BJ (cell line): ENCODE measurements at places on chromosomes 2 and 18. TPM values are rescaled to one million over a fixed set of nuclear protein-coding genes. Genes with fewer than 3 reads are reported as not detected.

The OSR1 gene
- 4.3 and 6.7 TPM in 2 replicates for polyA plus RNA-seq

The DNAH6 gene
- 0.01 TPM in 2 replicates for polyA plus RNA-seq

The COLEC12 gene
- polyA plus RNA-seq: 41.1 and 55.1 TPM in 2 replicates

The KIF1A gene
- 0.01 TPM in 1 of 2 replicates, not detected in the other for polyA plus RNA-seq

The CFLAR gene
- polyA plus RNA-seq: 28.8 and 35.6 TPM in 2 replicates

The MRPS9 gene
- polyA plus RNA-seq: 19.3 and 21.7 TPM in 2 replicates
